ENCODE measurements at places on chromosomes 11 and 22. TPM values are rescaled to one million over a fixed set of nuclear protein-coding genes. Genes with fewer than 3 reads are reported as not detected.

- no peak for DNase-seq
Observed at GRCh38 chr22:23211622-23212021, 31.3 kb downstream of the BCR start.

- DNase-seq: no peak
Observed at GRCh38 chr11:132358573-132358953, 988.1 kb downstream of the NTM start.

GRCh38 chr11:65404638-65405339 is 17.8 kb upstream of the NEAT1 start:
- no peak for DNase-seq

DNA sequence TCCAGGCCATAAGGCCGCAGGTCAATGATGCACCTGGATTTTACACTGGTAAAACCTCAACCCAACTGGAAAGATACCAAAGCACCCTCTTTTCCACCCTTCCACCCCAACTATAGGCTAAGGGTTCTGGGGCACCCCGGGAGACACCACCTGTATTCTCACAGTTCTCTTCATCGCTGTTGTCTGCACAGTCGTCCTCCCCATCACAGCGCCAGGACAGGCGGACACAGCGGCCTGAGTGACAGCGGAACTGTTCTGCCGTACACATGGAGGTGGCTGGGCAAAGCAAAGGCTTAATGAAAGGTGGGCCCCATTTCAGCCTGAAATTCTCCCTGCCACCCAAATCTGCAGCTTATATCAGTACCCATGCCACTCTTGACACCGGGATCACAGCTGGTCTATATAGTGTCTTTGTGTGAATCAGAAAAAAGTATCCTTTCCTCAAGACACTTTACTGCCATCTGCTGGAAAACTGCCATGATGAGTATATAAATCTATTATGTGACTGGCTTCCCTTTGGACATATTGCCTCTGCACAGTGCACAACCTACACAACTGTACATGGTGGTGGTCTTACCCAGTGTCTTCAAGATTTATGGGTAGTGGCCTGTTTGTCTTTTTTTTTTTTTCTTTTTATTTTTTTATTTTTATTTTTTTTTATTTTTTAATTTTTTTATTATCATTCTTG is 21.5 kb downstream of the LRP4 start:
- DNase-seq: no peak

GRCh38 chr11:108431370-108431769 is 36.0 kb downstream of the C11orf65 start:
- no peak for DNase-seq

GAL3ST1 gene
- 6.5 TPM for polyA plus RNA-seq

Data from hindlimb muscle (tissue), 1 donor.